ENCODE measurements at places on chromosomes 1 and 21.

DNA sequence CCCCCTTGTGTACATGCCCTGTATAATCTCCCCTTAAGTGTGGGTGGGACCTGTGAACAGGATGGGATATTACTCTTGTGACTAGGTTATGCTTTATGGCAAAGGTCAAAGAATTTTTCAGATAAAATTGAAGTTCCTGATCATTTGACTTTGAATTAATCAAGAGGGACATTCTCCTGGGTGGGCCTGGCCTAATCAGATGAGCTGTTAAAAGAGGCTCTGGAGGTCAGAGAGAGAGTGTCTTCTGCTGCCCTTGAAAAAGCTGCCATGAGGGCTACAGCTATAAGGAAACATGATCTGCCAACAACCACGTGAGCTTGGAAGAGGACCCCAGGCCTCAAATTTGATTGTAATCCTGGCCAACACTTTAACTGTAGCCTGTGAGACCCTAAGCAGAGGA, 125.6 kb upstream of the CSF3R start:
- no peak for DNase-seq

DNA sequence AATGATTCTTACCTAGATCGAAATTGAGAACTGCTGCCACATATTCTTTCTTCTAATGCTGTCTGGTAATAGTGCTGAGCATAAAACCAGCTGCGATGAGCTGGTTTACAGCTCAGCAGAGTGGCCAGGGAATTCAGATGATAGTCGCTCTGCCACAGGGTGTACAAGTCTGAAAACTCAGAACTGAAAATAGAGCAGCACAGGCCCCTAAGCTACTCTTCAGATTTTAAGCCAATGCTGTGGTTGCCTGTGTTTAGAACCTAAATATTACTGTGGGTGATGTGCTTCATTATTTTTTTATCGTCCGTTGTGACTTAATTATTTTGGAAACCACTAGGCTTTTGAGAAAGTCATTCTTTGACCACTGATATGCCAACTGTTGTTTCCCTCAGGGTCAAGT, 152.0 kb downstream of the ADGRL4 start:
- no peak for DNase-seq

DNA sequence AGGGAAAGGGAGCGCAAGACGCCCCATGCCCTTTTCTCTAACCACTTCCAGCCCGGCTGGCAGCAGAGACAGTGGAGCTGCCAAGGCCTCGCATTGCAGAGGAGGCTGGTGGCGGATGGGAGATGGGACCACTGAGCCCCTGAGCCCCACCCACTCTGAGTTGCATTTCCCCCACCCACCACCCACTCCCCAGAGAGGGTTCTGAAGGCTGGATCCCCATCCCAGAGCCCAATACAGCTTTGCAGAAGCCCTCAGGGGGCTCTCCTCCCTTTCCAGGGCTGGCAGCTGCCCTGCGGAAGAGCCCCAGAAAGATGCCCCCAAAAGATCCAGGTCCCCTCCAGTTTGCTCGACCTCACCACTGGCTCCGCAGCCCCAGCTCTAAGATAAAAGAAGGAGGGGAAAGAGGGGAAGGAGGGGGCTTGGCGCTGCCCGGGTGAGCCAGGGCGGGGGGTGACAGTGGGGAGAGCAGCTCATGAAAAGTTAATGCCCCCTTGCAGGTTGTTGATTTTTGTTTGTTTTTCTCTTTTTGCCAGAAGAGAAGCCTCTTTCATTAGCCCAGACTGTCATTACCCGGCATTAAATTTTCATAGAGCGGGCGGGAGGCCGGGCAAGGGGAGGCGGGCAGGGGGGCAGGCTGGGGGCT, 38.4 kb upstream of the CASZ1 start:
- DNase-seq, result no peak

- DNase-seq, result no peak
These were observed 37.7 kb upstream of the MAP10 start for GRCh38 chr1:232767305-232768074.

GRCh38 chr1:101148980-101149379, 87.8 kb upstream of the S1PR1 start:
- no peak for DNase-seq

Data from T-helper 2 cell (primary cell).